ENCODE measurements at places on chromosomes 2 and 18. TPM values are rescaled to one million over a fixed set of nuclear protein-coding genes. Genes with fewer than 3 reads are reported as not detected.

IL18RAP gene
- not detected for total RNA-seq

ADRA2B gene
- total RNA-seq: not detected

DNA sequence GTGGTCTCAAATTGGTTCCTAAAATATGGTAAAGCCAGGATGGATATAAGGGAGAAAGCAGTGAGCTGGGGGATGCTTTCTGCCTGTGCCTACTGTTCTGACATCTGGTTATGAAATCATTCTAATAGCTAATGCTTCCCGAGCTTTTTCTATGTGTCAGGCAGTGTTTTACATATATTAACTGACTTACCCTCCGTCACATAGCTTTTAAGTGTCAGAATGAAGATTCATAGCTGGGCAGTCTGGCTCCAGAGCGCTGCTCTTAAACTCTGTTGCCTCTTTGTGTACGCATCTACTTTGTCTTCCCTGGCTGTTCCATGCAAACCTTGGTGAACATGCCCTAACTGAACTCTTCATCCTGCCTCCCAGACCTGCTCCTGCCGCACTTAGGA, 195.7 kb downstream of the LPIN1 start:
- no peak for DNase-seq
- no peak overlapping the region for H3K4me3 ChIP-seq
- no peak overlapping the region for H3K27ac ChIP-seq
- H3K36me3 ChIP-seq: no peaks in the 10 kb centered on the region

DNA sequence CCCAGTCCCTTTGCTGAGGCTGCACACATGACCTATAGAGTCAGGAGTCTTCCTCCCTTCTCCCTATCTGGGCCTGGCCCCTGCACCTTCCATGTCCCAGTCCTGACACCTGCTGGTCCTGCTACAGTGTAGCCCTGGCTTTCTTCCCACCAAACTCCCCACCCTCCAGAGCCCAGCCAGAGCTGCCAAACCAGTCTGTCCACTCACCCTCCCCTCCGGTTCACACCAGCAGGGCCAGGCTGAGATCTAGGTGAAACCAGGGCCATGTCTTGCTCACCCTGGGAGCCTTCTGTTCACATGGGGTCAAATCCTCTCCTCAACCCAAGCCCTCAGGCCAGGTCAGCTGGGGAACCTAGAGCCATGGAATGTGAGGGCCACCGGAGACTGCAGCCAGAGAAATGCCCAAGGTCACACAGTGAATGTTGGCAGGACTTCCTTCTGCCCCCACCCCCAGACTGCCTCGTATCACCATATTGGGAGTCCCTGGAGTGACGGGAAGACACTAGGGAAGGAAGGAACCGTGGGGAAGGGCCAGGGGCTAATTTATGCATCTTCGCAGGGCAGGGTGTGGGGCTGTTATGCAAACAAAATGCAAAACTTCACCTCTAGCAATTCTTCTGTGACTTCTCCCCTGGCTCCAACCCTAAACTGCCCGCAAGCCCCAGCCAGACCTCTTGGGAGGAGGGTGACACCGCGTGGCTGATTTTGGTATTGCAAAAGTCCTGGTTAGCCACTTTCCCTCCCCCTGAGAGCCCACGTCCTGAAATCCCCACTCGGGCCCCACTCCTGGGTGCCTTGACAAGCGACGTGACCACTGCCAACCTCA, 14.6 kb downstream of the TNS1 start:
- peak; percentile 73 for DNase-seq
- peaks cover 27% of the 10 kb centered on the region for H3K36me3 ChIP-seq
- H3K4me3 ChIP-seq: no peak overlapping the region
- no peaks in the 10 kb centered on the region for H3K4me1 ChIP-seq

GRCh38 chr18:68394705-68395104, 320.2 kb downstream of the TMX3 start:
- peak; percentile 43 for DNase-seq
- H3K27ac ChIP-seq: no peak overlapping the region
- peaks cover 4% of the 10 kb centered on the region for H3K4me1 ChIP-seq
- H3K4me3 ChIP-seq: no peak overlapping the region
- H3K27me3 ChIP-seq: no peaks in the 10 kb centered on the region
- H3K36me3 ChIP-seq: no peaks in the 10 kb centered on the region

GRCh38 chr2:37096568-37096967, 12.2 kb downstream of the GPATCH11 start:
- H3K4me3 ChIP-seq: no peak overlapping the region
- no peak overlapping the region for H3K27ac ChIP-seq
- peaks cover 43% of the 10 kb centered on the region for H3K36me3 ChIP-seq
- no peaks in the 10 kb centered on the region for H3K4me1 ChIP-seq
- no peaks in the 10 kb centered on the region for H3K27me3 ChIP-seq

ERLEC1 gene
- 27.7 TPM for total RNA-seq

DNA sequence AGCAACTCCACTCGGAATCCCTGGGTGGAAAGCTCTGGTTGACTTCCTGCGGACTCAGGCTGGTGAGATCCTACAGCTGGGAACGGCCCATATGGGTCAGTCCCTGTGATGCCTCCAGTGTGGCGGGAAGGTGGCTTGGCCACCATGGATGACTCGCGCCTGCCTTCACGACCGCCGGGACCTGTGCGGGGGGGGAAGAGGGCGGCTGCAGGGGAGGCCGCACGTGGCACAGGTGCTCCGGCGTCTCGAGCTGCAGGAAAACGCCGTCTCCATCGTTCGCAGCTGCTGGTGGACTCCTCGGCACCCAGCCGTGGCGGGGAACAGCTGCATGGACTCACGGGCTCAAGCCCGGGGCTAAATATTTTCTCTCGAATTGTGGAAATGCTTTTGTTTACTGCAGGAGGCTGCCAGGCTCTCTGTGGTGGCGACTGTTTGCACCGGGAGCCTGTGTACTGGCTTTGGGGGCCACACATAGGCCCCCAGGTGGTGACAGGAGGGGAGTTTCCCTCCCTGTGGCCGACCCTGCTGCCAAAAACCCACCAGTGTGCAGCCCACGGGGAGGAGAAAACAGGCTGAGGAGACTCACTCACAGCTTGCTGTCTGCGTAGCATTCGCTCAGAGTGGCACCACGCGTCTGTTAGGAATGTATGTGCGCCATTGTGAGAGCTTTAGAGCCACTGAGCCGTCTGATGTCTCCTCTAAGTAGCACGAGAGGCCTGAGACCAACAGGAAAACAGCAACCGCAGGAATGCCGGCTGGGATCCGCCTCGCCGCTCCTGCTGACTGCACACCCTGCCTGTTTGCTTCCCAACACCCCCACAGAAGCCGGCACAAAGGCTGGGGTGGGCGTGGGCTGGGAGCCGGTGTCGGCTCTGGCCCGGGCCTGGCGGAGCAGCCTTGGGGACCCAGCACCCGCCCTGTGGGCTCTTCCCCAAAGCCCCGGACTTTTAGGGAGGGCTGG, 89.2 kb downstream of the NFATC1 start:
- H3K4me3 ChIP-seq: no peak overlapping the region
- H3K36me3 ChIP-seq: no peaks in the 10 kb centered on the region
- DNase-seq: peak; percentile 84
- H3K27ac ChIP-seq: peak overlapping the region; percentile 75

DNA sequence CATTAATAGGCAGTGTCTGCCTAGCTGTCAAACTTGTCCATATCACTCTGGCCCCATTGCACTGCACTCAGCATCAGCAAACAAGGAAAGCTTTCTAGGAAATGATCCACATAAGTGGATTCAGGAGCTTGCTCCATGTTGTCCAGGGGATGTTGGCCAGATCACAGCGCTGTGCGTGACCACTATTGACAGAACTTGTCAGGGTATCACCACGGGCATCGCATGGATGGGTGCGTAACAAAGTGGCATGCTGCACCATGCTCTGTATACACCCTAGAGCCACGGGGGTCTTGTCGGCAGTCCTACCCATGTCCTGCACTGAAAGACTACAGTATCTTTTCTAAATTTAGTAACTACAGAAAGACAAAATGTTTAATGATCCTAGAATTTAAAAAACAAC, 15.6 kb downstream of the SATB2 start:
- no peaks in the 10 kb centered on the region for H3K4me1 ChIP-seq
- H3K27ac ChIP-seq: no peak overlapping the region
- DNase-seq: no peak

DNA sequence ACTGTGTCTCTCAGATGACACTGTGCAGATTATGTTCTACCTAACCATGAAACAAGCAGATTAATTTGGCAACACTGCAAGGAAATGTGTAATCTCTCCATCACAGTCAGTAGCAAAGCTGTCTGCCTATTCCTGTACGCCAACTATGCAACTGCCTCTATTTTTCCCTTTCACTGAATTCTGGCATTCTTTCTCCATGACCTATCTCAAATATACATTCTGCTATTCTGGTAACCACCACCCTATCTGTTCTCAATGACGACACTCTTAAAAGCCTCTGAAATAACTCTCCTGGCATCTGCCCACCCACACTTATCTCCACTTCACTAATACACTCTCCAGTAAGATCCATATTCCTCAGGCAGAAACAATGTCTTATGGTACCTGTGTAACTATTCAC, 78.7 kb downstream of the ABCA12 start:
- H3K36me3 ChIP-seq: no peaks in the 10 kb centered on the region
- peak; percentile 6 for DNase-seq
- no peaks in the 10 kb centered on the region for H3K27me3 ChIP-seq
- H3K4me1 ChIP-seq: no peaks in the 10 kb centered on the region

TMEM178A gene
- 0.21 TPM for total RNA-seq

SMC6 gene
- total RNA-seq: 49.5 TPM

CERKL gene
- 0.72 TPM for total RNA-seq

DSG4 gene
- not detected for total RNA-seq

GRCh38 chr18:23532848-23533247, 29.5 kb downstream of the RMC1 start:
- no peak for DNase-seq
- no peaks in the 10 kb centered on the region for H3K4me1 ChIP-seq
- peaks cover 97% of the 10 kb centered on the region for H3K36me3 ChIP-seq
- H3K27ac ChIP-seq: no peak overlapping the region
- no peak overlapping the region for H3K4me3 ChIP-seq
- no peaks in the 10 kb centered on the region for H3K27me3 ChIP-seq

DNA sequence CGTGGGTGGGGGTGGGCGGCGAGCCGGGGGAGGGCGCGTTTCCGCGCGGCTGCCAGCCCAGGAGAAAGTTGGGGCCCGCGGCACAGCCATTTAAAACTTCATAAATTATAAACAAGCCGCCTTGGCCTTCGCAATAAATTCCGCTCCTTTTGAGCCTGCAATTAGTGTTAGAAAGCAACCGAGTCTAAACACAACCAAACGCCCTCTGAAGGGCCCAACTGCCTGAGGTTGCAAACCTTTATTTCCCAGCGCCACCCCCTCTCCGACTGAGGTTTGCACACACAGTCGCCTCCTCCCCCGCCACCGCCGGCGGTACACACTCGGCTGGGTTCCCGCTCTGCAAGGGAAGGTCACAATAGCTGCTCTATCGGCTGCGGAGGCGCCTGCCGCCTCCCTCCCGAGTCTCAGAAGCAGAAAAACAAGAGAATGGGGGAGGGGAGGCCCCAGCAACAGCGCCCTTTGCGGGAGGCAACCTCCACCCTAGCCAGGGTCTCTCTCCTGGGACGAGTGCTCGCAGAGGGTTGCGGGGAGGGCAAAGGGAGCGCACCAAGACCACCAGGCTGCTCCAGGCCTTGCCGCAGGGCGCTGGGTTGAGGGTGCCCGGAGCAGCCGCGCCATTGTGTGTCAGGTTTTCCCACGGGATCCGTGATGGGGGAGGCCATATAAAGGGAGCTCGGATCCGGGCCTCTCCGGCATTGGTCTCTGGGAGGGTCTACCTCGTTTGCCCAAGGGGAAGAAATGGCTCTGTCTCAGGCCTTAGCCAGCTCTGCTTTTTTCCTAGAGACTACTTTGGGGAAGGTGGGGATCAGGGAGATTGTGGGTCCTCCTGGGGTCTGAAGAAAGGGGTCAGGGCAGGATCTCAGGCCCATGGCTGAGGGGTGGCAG, 13.4 kb upstream of the HOXD1 start:
- peaks cover 37% of the 10 kb centered on the region for H3K4me1 ChIP-seq
- H3K36me3 ChIP-seq: no peaks in the 10 kb centered on the region
- H3K27ac ChIP-seq: peak overlapping the region; percentile 48
- DNase-seq: peak; percentile 76

PXDN gene
- 175 TPM for total RNA-seq

GRCh38 chr18:32548688-32549087, 78.0 kb upstream of the GAREM1 start:
- no peak overlapping the region for H3K4me3 ChIP-seq
- H3K27me3 ChIP-seq: no peaks in the 10 kb centered on the region
- no peaks in the 10 kb centered on the region for H3K36me3 ChIP-seq

DNA sequence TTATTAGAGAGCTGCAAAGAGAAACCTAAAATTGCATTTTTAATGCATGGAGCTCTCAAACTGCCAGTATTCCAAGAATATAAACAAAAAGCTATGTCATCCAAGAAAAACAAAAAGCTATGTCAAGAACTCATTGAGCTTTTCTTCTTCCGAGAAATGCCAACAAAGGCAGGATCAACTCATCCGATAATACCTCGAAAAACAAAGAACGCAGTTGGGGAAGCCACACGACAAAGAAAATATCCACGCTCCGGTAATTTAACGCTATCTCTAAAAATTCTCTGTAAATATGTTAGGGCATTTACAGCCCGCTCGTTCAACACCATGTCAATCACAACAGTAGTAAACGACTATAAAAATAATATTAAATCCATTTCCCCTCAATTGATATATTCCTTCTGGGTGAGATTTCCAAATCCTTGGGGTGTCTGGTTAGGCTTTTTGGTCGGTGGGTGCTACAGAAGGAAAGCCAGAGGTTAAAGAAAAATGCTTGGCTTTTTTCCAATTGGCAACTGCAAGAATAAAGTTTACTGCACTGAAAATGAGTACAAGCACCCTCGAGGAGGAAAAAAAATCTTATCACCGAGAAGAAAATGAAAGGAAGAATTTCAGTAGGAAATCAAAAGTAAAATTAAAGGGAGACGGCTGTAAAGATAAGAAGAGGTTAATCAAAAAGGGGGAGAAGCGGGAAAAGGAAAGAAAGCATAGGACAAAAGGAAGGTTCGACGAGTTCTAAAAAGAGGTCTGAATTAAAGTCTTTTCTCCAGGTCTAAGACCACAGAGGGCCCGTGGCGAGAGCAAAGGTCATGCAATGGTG, 856 bp downstream of the TIA1 start:
- H3K27ac ChIP-seq: peak overlapping the region; percentile 98
- no peaks in the 10 kb centered on the region for H3K27me3 ChIP-seq
- H3K36me3 ChIP-seq: no peaks in the 10 kb centered on the region
- peak; percentile 43 for DNase-seq

GRCh38 chr2:84866122-84866521, 14.8 kb downstream of the TRABD2A start:
- H3K27ac ChIP-seq: no peak overlapping the region
- no peak for DNase-seq
- H3K4me1 ChIP-seq: no peaks in the 10 kb centered on the region

GRCh38 chr18:63229971-63230370, 89.6 kb downstream of the BCL2 start:
- H3K27ac ChIP-seq: no peak overlapping the region
- no peak overlapping the region for H3K4me3 ChIP-seq
- no peaks in the 10 kb centered on the region for H3K4me1 ChIP-seq
- no peaks in the 10 kb centered on the region for H3K36me3 ChIP-seq

DNA sequence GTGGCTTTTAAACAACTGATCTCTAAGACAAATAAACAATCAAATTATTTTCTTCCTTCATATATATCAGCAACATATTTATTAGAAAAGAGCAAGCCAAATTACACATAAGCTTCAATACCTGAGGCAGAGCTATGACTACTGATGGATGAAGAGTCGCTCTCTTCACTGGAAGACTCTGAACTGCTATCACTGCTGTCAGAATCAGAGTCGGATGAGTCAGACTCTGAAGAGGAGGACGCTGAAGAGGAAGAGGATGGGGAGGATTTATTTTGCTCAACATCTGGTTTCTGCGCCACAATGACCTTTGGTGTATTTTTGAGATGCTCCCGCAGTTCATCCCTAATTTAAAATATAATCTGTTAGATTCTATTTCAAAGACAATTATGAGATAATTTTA, 56.7 kb downstream of the CWC22 start:
- no peak for DNase-seq
- H3K4me1 ChIP-seq: no peaks in the 10 kb centered on the region
- no peak overlapping the region for H3K4me3 ChIP-seq
- H3K27me3 ChIP-seq: no peaks in the 10 kb centered on the region
- no peak overlapping the region for H3K27ac ChIP-seq
